ENCODE measurements at places on chromosomes 5 and 9.

GRCh38 chr5:121175986-121176385 is 675.7 kb upstream of the FTMT start:
- no peak for DNase-seq

DNA sequence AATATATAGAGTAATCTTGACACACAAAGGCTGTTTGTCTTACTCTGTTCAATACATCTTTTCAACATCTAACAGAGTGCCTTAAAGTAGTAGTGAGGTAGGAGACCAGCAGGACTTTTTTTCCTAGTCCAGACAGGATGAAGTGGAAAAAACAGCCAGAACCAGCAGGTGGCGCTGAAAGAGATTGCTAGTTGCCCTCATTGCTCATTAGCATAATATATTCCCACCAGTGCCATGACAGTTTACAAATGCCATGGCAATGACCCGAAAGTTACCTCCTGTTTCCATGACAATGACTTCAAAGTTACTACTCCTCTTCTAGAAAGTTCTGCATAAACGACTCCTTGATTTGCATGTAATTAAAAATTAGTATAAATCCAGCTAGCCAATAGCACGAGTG is 387.4 kb downstream of the ACTL7B start:
- no peak for DNase-seq

- DNase-seq: no peak
Measured at GRCh38 chr9:99309141-99309939, 87.3 kb downstream of the SEC61B start.

GRCh38 chr9:114695948-114696347 is 14.0 kb upstream of the TEX48 start:
- no peak for DNase-seq

- DNase-seq: no peak
Measured at GRCh38 chr5:57715296-57715695, 232.7 kb upstream of the ACTBL2 start.

DNA sequence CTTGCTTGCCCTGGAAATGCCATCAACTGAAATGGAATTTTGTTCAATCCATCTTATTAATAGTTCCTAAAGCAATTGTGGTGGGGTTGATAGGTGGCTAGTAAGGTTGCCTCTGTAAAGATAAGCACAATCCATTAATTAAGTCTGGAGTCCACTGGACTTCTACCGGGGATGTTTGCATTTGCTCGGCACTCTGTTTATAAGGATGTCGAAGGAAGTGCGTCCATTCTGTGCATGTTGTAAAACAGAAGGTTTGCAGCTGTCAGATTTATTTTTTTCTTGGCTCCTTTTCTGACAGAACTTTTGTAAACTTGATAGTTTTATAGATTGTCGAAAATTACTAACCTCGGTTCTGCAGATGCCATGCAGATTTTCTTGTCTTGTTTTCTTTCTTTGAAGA is 12.8 kb upstream of the TNFAIP8 start:
- DNase-seq: no peak

- no peak for DNase-seq
Measured at GRCh38 chr5:8766448-8766847, 779.4 kb downstream of the SEMA5A start.

DNA sequence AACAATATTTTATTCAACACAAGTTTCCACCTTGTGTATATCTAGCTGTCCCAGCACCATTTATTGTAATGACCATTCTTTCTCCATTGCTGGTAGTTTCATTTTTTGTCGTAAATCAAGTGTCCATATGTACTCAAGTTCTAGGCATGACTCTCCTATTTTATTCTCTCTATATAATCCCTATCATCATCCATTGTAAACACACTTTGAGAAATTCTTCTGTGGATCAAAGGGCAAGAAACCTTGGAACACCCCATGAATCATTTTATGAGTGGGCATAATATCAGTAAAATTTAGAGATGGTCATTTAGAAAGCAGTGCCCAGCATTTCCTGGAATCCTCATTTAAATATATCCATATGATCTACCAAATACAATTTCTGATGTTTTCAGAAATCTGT is 35.8 kb upstream of the SPATA31D4 start:
- no peak for DNase-seq
